ENCODE measurements at places on chromosomes 2 and 18.
A peak's percentile ranks its signal among the peaks of the same experiment; 100 is the strongest.

DNA sequence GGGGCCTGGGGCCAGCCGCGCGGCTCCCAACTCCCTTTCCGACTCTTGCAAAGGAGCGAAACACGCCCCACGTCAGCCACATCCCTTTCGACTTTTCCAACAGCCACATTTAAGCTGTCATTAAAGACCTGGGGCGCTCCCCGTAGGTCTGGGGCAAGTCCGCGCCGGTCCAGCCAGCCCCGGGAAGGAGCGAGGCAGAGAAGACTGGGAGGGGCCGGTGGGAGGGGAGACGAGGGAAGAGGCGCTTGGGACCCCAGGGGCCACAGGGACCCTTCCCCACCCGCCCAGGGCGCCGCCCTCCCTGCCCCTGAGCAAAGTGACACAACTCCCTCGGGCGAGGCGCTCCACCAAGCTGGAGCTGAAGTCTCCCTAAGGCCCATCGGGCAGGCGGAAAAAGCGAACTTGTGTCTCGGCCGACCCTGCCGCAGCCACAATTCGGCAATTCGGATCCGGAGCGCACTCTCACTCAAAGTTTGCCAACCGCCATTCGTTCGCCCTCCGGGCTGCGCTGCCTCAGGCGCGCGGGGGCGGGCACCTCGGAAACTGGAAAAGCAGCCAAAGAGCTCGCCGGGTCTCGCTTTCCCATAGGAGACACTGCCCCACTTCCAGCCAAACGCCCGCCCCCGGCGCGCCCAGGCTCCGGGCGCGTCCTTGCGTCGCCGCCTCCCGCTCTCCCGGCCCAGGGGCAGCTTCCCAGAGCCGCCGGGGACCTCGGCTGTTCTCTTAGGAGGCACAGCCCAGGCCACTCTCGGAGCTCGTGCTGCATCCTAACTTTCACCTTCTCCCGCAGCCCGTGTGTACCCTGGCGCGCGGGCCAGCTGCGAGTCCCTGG is 1.1 kb upstream of the KCTD1 start:
- DNase-seq, result peak; percentile 66

DNA sequence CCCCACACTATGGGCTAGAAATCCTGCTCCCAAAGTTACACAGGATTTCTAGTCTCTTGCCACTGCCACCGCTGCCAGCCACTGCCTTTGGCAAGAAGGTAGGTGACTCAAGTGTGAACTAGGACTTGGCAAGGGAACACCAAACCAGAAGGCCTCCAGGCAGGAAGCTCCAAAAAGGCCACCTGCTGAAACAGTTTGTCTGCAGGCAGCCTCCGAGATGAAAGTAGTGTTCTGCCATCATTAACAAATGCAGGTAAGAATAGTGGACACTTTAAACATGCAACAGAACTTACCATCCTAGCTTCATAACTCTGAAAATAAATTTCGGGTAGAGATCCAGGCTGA is 3.9 kb downstream of the ANKRD44 start:
- no peak for DNase-seq

DNA sequence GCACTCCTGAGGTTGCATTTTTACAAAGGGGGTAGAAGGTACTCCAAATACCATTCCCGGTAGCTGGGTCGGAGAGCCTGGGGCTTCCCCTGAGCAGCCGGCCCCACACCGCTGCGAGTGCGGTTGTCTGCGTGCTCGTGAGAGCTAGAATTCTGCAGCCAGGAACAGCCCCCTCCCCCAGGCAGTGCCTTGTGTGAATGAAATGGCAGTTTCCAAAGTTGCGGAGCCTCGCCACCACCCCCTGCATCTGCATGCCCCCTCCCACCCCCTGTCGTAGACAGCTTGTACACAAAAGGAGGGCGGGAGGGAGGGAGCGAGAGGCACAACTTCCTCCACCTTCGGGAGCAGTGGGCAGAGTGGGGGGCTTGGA is 1.1 kb downstream of the MYCN start:
- DNase-seq, result no peak

GRCh38 chr2:46704041-46704440 is 211.6 kb downstream of the MCFD2 start:
- no peak for DNase-seq

DNA sequence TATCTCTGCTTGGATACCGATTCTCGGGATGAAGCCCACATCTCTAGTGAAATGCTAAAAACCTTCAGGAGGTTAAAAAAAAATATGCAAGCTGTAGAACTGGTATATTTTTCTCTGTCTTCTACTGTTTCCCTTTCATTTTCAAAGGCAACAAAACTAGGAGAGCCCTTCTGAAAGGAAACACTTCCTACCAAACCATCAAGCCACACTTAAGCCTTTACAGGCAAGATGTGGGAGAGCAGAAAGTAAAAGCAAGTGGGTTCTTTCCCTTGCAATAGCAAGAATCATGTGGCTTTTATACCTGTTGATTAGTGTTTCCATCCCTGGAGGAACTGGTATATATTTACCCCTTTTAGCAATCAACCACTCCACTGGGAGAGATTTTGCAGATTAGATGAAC is 147.9 kb upstream of the ACAA2 start:
- DNase-seq, result no peak

DNA sequence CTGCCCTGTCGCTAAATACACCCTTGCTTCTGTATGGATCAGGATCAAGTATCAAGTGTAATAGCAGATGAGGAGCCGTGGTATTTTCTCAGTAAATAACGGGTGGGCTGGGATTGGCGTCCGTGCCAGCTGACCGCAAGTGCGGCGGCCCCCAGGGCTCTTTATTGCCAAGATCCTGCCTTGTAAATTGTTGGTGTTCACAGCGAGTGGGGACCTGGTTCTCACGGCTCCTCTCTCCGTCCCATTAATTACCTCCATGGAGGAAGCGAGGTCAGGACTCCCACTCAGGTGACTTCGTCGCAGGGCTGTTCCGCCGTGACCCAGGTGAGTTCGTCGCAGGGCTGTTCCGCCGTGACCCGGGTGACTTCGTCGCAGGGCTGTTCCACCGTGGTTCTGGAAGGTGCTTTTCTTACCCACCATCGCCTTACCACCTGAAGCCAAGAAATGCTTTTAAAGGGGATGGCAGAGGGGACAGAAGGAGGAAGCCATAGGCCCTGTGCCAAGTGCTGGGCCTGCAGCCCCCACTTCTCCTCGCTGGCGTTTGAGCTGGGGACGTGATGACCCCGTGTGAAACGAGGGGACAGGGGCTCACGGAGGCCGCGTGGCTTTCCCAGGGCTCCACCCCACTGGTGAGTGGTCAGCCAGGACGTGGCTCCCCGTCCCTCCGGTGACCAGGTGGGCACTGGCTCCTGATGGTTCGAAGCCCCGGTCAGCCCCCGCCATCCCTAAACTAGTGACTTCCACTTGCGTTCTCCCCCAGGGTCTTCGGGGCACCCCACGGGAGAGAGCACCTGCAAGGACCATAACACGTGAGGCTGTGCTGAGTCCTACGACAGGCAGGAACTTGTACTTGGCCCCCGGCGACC is 118.4 kb downstream of the TWIST2 start:
- no peak for DNase-seq

DNA sequence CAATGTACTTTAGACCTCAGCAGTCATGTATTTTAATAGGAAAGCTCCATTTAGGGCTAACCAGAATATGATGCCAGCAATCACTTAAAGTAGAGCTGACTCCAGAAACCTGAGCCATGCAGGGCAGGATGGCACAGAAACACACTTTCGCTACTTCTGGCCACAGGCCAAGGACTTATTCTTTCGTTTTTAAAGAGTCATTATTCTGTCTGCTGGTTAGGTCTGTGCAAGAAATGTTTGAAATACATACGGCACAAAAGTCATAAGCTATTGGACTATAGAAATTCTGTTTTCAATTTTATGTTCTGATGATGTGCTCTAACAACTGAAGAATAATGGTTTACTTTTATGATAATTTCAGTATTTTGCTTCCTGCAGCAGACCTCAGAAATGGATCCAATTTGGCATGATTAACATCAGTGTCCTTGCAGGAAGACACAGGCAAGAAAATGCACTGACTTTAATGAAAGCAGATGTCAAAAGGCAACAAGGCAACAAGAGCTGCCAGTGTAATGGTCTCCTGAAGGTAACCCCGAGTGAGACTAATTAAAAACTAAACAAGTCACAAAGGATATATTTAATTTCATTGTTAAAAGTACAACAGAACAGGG is 114.4 kb upstream of the CHRNA1 start:
- DNase-seq, result peak; percentile 40

DNA sequence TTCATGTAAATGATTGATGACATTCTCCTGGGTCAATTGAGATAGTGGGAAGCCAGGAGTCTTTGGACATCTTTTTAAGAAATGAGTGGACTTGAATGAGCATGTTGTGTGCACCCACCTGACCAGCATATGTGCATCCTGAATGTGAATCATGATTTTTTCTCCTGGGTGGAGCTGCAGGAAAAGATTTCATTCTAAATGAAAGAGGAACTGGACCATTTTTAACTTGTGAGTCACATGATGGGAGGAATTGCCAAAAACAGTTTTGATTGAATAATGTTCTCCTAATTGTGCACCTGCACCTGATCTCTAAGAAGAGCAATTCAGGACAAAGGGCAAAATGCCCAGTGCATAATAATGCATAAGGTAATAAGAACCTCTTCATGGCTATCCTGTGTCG is 32.3 kb downstream of the COPS8 start:
- DNase-seq, result peak; percentile 21

DNA sequence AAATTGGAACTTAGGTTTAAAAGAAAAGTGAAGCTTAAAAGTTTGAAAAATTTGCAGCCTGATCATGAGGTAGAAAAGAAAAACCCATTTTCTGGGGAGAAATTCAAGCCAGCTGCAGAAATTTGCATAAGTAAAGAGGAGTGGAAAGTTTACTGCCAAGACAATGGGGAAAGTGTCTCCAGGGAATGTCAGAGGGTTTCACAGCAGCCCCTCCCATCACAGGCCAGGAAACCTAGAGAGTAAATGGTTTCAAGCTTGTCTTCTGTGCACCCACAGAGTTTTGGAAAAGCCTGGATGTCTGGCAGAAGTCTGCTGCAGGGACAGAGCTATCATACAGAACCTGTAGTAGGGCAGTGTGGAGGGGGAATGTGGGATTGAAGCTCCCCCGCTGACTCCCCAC is 254.0 kb upstream of the FSIP2 start:
- no peak for DNase-seq

GRCh38 chr18:10239991-10240634 is 214.3 kb upstream of the APCDD1 start:
- peak; percentile 14 for DNase-seq

DNA sequence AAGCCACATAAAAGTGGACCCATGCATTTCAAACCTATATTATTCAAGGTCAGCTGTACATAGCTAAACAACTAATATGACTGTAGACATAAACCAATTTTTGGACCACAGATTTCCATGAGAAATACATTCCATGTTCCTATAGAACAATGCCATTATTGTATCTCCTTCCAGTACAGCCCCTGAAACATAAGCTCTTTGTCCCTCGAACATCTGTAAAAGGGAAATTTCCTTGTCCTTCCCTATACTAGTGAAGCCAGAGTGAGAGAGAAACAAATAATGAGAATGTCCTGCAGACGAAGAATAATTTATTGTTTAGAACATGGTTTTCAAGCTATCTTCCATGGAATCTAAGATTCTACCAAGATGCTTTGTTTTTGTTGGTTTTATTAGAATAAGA is 75.3 kb downstream of the GORASP2 start:
- no peak for DNase-seq

GRCh38 chr2:200184748-200185627 is 121.5 kb upstream of the SPATS2L start:
- DNase-seq, result no peak

GRCh38 chr2:143742581-143742980 is 613.4 kb downstream of the ARHGAP15 start:
- peak; percentile 41 for DNase-seq

DNA sequence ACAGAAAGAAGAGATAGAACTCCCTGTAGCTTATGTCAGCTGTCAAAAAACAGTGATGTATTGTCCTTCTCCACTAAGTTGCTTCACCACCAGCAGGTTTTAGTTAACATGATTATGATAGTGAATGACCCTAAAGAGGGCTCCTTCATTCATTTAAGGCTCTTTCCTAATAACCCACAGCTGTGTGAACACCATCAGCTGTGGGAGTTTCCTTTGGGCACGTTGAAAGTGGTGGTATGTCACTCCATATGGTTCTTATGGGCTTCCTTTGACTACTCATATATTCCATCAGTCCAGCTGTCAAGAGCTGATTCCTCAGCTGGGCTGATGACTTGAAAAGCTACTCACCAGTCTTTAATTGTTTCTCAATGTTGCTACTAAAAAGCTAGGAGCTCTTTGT is 210.3 kb downstream of the UBE2E3 start:
- peak; percentile 61 for DNase-seq

GRCh38 chr18:10188971-10189810 is 265.2 kb upstream of the APCDD1 start:
- no peak for DNase-seq

GRCh38 chr2:230934231-230935129 is 9.4 kb upstream of the GPR55 start:
- no peak for DNase-seq

DNA sequence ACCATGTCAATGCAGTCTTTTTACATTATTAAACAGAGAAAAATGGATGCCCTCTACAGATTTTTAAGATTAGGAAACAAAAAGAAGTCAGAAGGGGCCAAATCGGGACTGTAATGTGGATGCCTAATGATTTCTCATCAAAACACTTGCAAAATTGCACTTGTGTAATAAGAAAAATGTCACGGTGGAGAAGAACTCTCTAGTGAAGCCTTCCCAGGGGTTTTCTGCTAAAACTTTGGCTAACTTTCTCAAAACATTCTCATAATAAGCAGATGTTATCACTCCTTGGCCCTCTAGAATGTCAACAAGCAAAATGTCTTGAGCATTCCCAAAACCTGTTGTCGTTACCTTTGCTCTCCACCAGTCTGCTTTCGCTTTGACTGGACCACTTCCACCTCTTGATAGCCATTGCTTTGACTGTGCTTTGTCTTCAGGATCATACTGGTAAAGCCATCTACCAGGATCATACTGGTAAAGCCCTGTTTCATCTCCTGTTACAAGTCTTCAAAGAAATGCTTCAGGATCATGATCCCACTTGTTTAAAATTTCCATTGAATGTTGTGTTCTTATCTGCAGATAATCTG is 226.8 kb downstream of the TNS1 start:
- DNase-seq, result no peak

DNA sequence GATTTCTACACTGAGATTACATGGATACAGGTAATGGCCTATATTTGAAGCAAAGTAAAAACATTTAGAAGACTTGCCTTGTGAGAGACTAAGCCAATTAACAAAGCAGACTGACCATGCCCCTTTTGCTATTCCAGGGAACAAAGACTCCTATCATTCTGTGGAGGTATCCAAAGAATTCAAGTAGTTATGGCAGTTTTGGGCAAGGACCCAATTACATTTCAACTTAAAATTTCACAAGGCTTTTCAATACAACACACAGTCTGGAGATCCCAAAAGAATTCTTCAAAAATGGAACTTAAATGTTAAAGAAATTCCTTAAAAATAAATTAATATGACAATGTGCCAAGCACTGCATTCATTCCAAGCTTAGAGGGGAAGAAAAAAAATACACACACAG is 109.2 kb upstream of the CHRNA1 start:
- DNase-seq, result peak; percentile 69

GRCh38 chr2:235049069-235049468 is 97.3 kb downstream of the SH3BP4 start:
- DNase-seq, result no peak

DNA sequence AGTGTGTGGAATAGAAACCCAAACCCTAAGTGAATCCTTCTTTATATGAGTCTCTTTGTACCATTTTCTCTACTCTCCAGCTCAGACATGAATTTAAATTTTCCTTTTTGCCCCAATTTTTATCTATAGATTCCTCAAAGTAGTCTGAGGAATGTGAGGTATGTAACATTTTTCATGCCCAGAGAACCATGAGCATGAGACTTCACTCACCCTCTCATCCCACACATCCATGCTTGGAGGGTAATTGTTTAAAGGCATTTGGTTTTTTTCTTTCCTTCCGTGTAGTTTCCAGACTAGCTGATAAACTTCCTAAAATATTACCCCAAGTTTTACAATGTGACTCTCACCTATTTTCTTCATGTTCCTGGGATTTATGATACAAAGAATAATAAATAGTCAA is 2056.8 kb upstream of the CELF4 start:
- peak; percentile 15 for DNase-seq
